ENCODE measurements at places on chromosomes 2 and 18.

DNA sequence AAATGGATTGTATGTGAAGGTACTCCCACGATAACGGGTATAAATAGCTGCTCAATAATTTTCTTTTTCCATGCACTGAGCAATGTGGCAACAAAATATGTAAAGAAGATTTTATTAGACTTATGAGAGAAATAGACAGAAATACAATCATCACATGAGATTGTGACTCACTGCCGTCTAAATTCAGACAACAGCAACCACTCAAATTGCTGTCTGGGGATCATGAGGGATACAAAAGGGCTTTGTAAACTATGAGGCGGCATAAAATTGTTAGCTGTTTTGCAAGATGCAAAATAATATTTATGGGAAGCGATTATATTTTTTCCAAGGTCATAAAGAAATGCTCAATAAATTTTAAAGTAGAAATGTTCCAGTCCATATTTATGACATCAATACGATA, 259.1 kb upstream of the AGAP1 start:
- DNase-seq: no peak

DNA sequence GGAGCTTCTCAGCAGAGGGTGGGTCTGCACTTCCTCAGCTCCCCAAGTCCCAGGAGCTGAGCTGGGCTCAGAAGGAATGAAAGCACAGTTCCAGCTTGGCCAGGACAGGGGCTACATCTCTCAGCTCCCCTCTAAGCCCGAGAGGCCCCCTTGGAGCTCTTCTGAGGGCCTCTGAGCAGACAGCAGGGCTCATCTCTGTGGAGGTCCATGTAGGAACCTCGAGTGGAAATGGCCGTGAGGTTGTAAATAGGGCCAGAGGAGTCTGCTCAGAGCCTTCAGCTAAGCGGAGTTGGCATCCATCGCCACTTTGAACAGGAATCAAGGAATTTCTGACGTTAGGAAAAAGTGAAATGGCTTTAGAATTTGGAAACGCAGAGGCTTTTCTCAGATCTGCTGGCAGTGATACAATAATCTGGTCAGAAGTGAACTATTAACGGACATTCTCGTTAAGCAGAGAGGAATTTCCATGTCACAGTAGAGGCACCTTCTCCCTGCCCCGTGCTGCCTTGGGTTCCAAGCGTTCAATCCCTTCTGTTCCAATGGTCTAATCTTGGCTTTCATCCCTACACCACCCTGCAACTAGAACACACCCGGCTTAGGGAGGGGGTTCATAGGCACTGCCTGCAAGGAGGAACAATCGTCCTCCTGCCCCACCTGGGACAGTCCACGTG, 213.9 kb downstream of the NDUFA10 start:
- no peak for DNase-seq

DNA sequence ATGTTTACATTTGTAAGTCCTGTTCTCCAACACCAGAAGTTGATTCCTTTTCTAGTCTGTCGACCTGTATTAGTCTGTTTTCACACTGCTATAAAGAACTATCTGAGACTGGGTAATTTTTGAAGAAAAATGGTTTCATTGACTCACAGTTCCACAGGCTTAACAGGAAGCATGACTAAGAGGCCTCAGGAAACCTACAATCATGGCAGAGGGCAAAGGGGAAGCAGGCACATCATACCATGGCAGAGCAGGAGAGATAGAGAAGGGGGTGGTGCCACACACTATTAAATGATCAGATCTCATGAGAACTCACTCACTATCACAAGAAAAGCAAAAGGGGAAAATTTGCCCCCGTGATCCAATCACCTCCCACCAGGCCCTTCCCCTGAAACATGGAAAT, 112.8 kb upstream of the MAP3K20 start:
- DNase-seq: peak; percentile 7

- no peak for DNase-seq
Measured at GRCh38 chr2:35116151-35116550, 1239.4 kb upstream of the CRIM1 start.

DNA sequence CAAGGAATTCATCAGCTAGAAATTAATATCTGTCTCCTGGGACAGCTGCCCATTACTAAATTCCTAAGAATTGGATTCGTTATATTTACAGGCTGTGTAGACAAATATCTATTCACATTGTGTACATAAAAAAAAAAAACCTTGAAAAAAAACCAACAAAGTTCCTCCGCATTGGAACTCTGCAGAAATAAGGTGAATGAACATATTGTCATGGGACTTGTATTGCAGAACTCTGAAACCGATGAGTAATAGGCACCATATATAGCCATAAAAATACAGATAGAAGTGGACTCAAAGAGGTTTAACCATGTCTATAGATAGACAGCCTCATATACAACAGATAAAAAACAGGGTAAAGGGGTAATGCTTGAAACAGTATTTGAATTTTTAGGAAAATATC, 909.9 kb upstream of the CHAC2 start:
- no peak for DNase-seq

GRCh38 chr18:55114876-55115275, 155.6 kb upstream of the CCDC68 start:
- no peak for DNase-seq

- DNase-seq: no peak
Measured at GRCh38 chr2:28362991-28363521, 29.6 kb upstream of the FOSL2 start.

- DNase-seq: no peak
Measured at GRCh38 chr2:28096421-28096820, 205.9 kb downstream of the BABAM2 start.

GRCh38 chr2:187819624-187820023, 265.4 kb upstream of the TFPI start:
- DNase-seq: no peak

GRCh38 chr2:226354434-226354833, 445.2 kb downstream of the IRS1 start:
- no peak for DNase-seq

- DNase-seq: no peak
Measured at GRCh38 chr2:209872675-209873074, 101.0 kb downstream of the UNC80 start.

DNA sequence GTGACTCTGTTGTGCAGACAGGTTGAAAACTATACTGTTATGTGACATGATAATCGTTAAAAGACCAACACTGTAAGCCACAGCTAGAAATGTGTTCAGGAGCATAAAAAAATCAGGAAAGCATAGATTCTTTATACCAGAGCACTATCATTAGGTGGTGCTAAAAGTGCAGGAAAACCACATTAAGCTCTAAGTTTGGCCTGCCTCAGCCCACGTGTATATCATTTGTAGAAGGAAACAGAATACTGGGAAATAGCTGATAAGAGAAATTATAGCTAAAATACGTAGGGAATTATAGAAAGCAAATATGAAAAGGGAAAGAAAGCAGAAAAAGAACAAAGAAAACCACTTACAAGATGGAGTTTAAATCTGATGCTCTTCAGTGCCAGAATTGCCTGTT, 26.5 kb upstream of the C2orf74 start:
- no peak for DNase-seq

DNA sequence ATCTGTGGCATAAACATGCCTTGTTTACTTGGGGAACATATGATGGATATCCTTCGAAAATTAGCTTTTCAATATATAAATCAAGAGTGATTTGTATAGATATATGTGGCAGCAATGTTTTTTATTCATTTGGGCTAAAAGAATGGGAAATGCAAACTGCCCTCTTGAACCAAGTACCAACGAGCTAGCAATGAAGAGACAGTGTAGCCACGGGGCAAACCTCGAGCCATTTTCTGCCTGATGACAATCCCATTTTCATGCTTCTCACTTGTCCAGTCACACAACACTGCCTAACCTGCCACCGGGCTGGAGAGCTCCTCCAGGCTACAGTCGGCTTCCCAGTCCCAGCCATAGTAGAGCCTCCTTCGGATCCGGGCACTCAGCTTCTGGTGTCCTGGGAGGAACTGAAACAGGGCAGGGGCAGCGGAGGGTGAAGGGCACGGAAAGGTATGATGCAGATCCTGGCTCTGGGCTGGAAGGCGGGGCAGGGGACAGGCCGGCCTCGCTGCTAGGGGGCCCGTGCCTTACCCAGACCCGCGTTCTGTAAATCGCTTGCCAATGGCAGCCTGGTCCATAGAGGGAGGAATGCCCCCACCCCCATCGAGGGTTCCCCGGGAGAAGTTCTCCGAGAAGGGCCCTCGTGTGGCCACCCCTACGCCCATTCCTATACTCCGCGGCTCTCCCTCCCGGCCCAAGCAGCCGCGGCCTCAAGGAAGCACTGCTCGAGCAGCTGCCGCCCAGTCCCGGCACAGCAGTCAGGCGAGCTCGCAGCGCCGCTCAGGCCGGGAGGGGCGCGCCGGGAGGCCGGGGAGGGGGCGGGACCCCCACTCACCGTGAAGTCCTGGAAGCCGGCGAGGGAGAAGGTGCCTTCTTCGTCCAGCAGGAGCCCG, 552 bp downstream of the CNPPD1 start:
- DNase-seq: no peak

DNA sequence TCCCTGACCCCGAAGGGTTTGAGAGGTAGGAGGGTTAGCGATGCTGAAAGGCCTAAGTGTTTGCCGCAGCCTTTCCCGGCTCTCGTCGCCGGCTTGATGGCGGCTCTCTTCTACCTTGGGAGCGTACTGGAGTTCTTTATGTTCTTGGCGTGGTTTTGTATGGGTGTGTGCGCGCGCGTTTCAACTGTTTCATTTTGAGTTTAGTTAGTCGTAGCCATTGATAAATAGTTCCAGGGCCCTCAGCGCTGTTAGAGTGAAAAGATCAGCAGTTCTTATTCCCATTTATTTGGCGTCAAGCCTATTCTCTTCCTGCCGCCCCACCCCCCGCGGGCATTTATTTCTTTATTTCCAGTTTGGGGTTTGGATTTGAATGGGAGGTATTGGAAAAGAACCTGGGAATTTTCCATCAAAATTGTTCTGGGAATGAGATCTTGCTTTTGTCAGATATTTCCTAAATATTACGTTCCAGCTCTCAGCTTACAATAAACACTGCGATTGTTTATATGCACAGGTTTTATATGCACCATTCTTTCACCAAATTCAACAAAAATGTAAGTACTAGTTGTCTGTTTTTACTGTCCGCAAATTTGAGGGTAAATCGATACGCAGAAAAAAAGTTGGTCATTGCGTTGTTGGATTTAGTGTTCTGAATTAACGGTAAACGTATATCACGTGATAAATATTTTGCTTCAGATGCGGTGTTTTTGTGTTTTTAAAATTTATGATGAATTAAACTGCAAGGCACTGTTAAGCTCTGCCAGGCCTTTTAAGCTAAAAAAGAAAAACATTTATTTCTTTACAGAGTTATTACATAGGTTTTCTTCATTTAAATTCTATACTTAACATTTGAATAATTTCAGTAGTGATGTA, 954 bp downstream of the CCNT2 start:
- DNase-seq: peak; percentile 27

GRCh38 chr2:16855183-16855582, 189.5 kb upstream of the CYRIA start:
- no peak for DNase-seq

- no peak for DNase-seq
Measured at GRCh38 chr2:224847961-224848850, 132.0 kb upstream of the CCDC195 start.

GRCh38 chr2:30382162-30382783, 64.8 kb upstream of the LCLAT1 start:
- DNase-seq: no peak

DNA sequence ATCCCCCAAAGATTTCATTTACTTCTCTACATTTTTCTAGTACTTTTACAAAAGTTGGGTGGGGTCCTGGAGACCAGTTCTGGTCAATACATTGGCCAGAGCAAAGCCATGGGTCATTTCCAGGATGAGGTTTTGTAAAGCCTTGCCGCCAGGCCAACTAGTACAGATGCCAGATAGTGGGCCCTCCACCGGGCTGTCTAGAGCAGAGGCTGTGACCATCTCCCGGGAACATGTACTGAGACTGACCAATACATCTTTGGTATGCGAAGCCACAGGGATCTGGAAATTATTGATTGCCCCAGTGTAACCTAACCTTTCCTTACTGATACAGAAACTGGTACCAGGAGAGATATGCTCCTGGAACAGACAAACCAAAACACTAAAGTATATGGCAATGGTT, 599.2 kb downstream of the ADCYAP1 start:
- no peak for DNase-seq

- DNase-seq: no peak
Measured at GRCh38 chr2:23419171-23420090, 34.5 kb downstream of the KLHL29 start.
